ENCODE measurements at places on chromosomes 6 and 20.
A peak's percentile ranks its signal among the peaks of the same experiment; 100 is the strongest.

- no peak for DNase-seq
- H3K27ac ChIP-seq, result no peak overlapping the region
- H3K27me3 ChIP-seq, result no peaks in the 10 kb centered on the region
- H3K4me3 ChIP-seq, result no peak overlapping the region
- no peaks in the 10 kb centered on the region for H3K36me3 ChIP-seq
Measured at GRCh38 chr6:13522656-13523055, 35.3 kb upstream of the GFOD1 start.

DNA sequence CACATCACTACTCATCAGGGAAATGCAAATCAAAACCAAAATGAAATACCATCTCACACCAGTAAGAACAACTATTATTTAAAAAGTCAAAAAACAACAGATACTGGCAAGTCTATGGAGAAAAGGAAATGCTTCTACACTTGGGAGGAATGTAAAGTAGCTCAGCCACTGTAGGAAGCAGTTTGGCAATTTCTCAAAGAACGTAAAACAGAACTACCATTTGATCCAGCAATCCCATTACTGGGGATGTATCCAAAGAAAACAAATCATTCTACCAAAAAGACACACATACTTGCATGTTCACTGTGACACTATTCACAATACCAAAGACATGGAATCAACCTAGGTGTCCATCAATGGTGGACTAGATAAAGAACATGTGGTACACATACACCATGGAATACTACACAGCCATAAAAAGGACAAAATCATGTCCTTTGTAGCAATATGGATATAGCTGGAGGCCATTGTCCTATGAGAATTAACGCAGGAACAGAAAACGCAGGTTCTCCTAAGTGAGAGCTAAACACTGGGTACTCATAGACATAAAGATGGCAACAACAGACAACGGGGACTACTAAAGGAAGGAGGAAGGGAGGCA, 260.4 kb downstream of the RNGTT start:
- no peaks in the 10 kb centered on the region for H3K27me3 ChIP-seq
- H3K4me1 ChIP-seq, result peaks cover 2% of the 10 kb centered on the region
- H3K4me3 ChIP-seq, result no peak overlapping the region
- H3K36me3 ChIP-seq, result no peaks in the 10 kb centered on the region

GRCh38 chr6:148996815-148997214, 250.0 kb downstream of the UST start:
- H3K27ac ChIP-seq, result no peak overlapping the region
- H3K27me3 ChIP-seq, result no peaks in the 10 kb centered on the region
- no peaks in the 10 kb centered on the region for H3K36me3 ChIP-seq
- no peak overlapping the region for H3K4me3 ChIP-seq
- H3K4me1 ChIP-seq, result peaks cover 24% of the 10 kb centered on the region
- no peak for DNase-seq

GRCh38 chr6:8875986-8876385, 440.6 kb upstream of the SLC35B3 start:
- DNase-seq, result no peak
- H3K27me3 ChIP-seq, result no peaks in the 10 kb centered on the region
- H3K4me3 ChIP-seq, result no peak overlapping the region
- no peaks in the 10 kb centered on the region for H3K4me1 ChIP-seq
- no peaks in the 10 kb centered on the region for H3K36me3 ChIP-seq
- no peak overlapping the region for H3K27ac ChIP-seq

GRCh38 chr6:104540743-104541142, 319.0 kb downstream of the HACE1 start:
- H3K36me3 ChIP-seq, result no peaks in the 10 kb centered on the region
- no peak overlapping the region for H3K4me3 ChIP-seq
- no peak overlapping the region for H3K27ac ChIP-seq
- H3K4me1 ChIP-seq, result peaks cover 11% of the 10 kb centered on the region

- H3K27ac ChIP-seq, result peak overlapping the region; percentile 96
- H3K27me3 ChIP-seq, result no peaks in the 10 kb centered on the region
- peak; percentile 93 for DNase-seq
- no peak overlapping the region for H3K4me3 ChIP-seq
- no peaks in the 10 kb centered on the region for H3K36me3 ChIP-seq
Measured at GRCh38 chr20:23152308-23152892, 66.3 kb upstream of the CD93 start.

DNA sequence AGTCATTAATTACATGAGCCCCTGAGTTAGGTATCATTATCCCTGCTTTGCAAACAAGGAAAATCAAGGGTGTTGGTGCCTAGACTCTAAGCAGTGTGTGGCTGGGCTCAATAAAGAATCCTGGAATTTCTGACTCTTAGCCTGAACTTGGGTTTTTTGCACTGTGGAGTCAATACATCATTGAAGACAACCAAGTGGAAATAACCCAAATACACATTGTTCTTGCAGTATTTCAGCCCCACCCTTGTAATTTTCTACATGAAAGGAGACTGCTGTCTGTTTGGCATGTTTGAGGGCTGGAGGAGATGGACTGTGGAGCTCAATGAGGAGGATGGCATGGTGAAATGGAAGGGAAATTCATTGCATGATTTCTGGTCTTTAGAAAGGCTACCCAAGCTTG, 110.3 kb downstream of the CRYBG1 start:
- H3K36me3 ChIP-seq, result no peaks in the 10 kb centered on the region
- no peak for DNase-seq
- no peaks in the 10 kb centered on the region for H3K27me3 ChIP-seq
- H3K4me3 ChIP-seq, result no peak overlapping the region
- no peaks in the 10 kb centered on the region for H3K4me1 ChIP-seq

DNA sequence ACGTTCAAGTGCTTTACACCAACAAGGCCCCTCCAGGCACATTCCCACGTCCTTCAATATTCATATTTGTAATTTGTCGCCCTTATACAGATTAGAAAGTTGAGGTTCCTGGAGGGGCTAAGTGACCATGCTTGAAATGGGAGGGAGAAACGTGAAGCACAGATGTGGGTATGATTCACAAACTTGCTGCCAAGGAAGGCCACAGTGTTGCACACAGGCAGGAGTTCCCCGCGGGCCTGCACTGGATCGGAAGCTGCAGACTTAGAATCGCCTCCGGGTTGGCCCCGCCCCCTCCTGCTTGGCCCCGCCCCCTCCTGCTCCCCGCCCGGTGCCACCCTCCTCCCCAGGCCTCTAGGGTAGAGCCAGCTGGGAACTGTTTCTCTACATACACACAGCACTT, 58.2 kb upstream of the QKI start:
- DNase-seq, result no peak
- no peak overlapping the region for H3K27ac ChIP-seq
- no peaks in the 10 kb centered on the region for H3K27me3 ChIP-seq
- peaks cover 7% of the 10 kb centered on the region for H3K4me1 ChIP-seq
- H3K36me3 ChIP-seq, result no peaks in the 10 kb centered on the region

DNA sequence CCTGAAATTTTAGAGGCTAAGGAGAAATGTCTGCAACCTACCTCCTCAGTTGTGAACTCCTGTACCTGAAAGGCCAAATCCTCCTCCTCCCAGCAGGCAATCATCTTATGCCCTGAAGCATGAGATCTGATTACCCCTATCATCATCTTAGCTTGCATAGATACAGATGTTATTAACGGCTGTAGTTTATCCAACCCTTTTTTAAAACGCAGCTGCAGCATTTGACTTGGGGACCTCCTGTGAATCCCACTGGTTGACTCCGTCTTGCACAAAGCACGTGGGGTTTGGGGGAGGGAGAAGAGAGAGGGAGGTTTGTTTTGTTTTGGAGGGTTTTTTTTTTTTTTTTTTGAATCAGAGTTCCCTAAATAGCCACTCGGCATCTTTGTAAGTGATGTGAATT, 5.8 kb upstream of the NR2E1 start:
- peaks cover 10% of the 10 kb centered on the region for H3K4me1 ChIP-seq
- no peak overlapping the region for H3K4me3 ChIP-seq
- no peak overlapping the region for H3K27ac ChIP-seq

GRCh38 chr20:56373942-56374341, 15.2 kb downstream of the FAM210B start:
- H3K27me3 ChIP-seq, result no peaks in the 10 kb centered on the region
- H3K4me1 ChIP-seq, result no peaks in the 10 kb centered on the region
- H3K27ac ChIP-seq, result no peak overlapping the region

GRCh38 chr6:38054527-38055202, 235.1 kb downstream of the ZFAND3 start:
- DNase-seq, result no peak
- H3K4me3 ChIP-seq, result no peak overlapping the region
- H3K36me3 ChIP-seq, result no peaks in the 10 kb centered on the region
- H3K27me3 ChIP-seq, result no peaks in the 10 kb centered on the region
- H3K27ac ChIP-seq, result no peak overlapping the region

- H3K4me1 ChIP-seq, result no peaks in the 10 kb centered on the region
- H3K4me3 ChIP-seq, result no peak overlapping the region
- no peak overlapping the region for H3K27ac ChIP-seq
- no peaks in the 10 kb centered on the region for H3K36me3 ChIP-seq
- no peak for DNase-seq
Measured at GRCh38 chr6:39494998-39495397, 172.5 kb upstream of the KCNK16 start.

DNA sequence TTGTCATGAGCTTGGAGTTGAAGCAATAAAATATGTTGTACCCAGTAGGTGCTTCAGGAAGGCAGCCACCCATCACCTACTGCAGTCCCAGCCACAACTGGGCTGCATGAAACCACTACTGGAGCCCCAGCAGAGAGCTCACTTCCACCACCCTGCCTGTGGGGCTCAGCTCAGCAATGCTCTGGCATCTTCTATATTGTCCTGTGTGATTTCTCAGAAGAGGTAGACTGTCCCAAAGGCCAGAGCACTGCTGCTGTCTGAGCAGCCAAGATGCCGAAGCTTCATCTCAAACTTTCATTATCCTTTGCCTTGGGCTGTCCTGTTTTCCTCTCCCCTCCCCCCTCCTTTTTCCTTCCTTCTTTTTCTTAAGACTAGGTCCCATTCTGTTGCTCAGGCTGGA, 126.9 kb downstream of the DHX35 start:
- no peaks in the 10 kb centered on the region for H3K4me1 ChIP-seq
- no peak for DNase-seq
- no peak overlapping the region for H3K4me3 ChIP-seq
- H3K36me3 ChIP-seq, result no peaks in the 10 kb centered on the region
- H3K27ac ChIP-seq, result no peak overlapping the region
- no peaks in the 10 kb centered on the region for H3K27me3 ChIP-seq

DNA sequence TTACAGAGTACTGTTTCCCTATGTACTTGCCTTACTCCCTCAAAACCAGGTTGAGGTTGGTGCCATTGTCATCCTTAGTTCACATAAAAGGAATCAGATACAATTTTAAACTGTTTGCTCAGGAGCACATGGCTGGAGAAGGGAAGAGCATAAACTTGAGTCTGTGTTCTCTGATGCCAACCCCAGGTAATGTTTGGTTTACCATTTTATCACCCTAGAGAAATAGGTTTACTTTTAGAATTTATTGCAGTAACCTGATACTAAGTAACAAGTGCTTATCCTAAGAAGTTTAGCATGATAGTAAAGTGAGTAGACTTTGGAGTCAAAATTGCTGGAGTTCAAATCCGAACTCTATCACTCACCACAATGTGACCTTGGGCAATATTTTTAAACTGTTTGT, 86.3 kb downstream of the RFPL4B start:
- H3K27me3 ChIP-seq, result no peaks in the 10 kb centered on the region
- H3K4me1 ChIP-seq, result no peaks in the 10 kb centered on the region
- H3K4me3 ChIP-seq, result no peak overlapping the region
- DNase-seq, result no peak
- no peaks in the 10 kb centered on the region for H3K36me3 ChIP-seq

DNA sequence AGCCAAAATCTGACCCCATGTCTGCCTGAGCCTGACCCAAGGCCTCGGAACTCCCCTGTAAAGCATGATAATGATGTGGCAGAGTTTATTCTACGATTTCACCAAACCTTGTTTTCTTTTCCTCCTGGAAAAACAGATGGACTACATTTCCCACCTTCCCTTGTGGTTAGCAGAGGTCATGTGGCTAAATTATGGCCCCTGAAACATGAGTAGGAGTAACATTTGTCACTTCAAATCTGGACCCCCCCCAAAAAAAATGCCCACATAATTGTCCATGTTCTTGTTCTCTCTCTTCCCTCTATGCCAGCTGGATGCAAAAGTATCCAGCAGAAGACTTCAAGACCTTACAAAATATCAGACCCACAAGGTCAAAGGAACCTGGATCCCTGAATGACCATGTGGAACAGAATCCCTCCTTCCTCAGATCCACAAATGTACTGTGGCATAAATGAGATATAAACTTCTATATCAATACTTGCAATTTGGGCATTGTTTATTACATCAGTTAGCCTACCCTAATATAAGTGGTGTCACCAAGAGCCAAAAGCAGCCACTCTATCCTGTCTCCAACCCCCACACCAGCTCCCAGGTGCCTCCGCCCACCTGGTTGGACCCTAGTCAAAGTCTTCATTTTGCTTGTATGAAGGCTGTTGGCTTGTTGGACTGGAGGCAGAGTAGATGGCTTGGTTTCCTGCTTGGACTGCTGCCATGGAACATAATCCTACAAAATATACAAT, 1.4 kb downstream of the C20orf96 start:
- H3K4me3 ChIP-seq, result no peak overlapping the region
- no peaks in the 10 kb centered on the region for H3K4me1 ChIP-seq
- H3K27me3 ChIP-seq, result no peaks in the 10 kb centered on the region

GRCh38 chr6:28607990-28608389, 82.3 kb downstream of the GPX5 start:
- no peaks in the 10 kb centered on the region for H3K27me3 ChIP-seq
- no peaks in the 10 kb centered on the region for H3K4me1 ChIP-seq
- no peaks in the 10 kb centered on the region for H3K36me3 ChIP-seq
- no peak for DNase-seq
- H3K4me3 ChIP-seq, result no peak overlapping the region

- no peaks in the 10 kb centered on the region for H3K4me1 ChIP-seq
- no peaks in the 10 kb centered on the region for H3K27me3 ChIP-seq
- H3K36me3 ChIP-seq, result no peaks in the 10 kb centered on the region
- H3K27ac ChIP-seq, result no peak overlapping the region
Measured at GRCh38 chr20:20480126-20480525, 112.2 kb downstream of the INSM1 start.

GRCh38 chr6:71289039-71289801, 609 bp downstream of the OGFRL1 start:
- no peaks in the 10 kb centered on the region for H3K36me3 ChIP-seq
- DNase-seq, result no peak
- H3K4me3 ChIP-seq, result peak overlapping the region; percentile 83
- no peaks in the 10 kb centered on the region for H3K27me3 ChIP-seq
- H3K27ac ChIP-seq, result peak overlapping the region; percentile 84

GRCh38 chr20:62061851-62062423, 3.7 kb downstream of the TAF4 start:
- no peaks in the 10 kb centered on the region for H3K36me3 ChIP-seq
- DNase-seq, result no peak
- no peaks in the 10 kb centered on the region for H3K27me3 ChIP-seq

DNA sequence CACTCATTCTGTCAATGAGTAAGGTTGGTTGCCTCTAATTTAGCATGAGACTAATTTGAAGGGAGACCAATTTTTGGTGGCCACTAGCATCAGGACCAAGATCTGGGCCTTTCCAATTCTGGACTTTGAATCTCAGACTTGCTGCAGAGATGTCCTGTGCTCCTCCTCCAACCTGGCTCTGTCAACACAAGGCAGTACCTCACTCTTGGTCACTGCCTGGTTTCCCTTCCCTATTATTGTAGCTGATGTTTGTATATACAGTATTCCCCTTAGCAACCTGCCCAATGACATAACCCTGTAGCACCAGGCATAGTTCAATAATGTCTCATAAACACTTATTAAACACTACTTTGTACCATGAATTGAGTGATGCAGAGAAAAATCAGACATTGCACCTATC, 50.4 kb downstream of the UNC5CL start:
- DNase-seq, result no peak
- H3K4me1 ChIP-seq, result no peaks in the 10 kb centered on the region
- H3K4me3 ChIP-seq, result no peak overlapping the region
- no peaks in the 10 kb centered on the region for H3K27me3 ChIP-seq
- H3K36me3 ChIP-seq, result no peaks in the 10 kb centered on the region

All from thoracic aorta (tissue), 2 donors.